Left ventricle myocardium inferior (tissue), 1 donor: ENCODE measurements at places on chromosomes 5 and 9. TPM values are rescaled to one million over a fixed set of nuclear protein-coding genes. Genes with fewer than 3 reads are reported as not detected.

LCN15 gene
- total RNA-seq: 0.41 TPM

DNA sequence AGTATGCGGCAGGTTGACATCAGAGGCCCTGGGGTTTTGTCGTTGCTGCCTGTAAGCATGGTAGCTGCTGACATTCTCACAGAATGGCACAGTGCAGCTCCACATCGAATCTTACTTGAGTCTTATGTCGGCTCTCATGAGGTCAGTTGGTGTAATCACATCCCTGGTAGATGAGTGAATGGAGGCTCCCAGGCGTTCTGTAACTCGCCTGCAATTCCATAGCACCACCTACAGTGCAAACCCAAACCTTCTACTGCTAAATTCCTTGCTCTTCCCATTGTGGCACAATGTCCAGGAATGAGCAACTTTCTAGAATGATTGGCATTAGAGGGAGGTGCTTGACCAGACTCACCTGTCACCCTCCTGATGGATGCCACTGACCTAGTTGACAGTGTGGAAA lies 578.4 kb downstream of the CCDC171 start:
- H3K36me3 ChIP-seq: no peaks in the 10 kb centered on the region
- DNase-seq: no peak
- H3K4me1 ChIP-seq: peaks cover 7% of the 10 kb centered on the region
- no peak overlapping the region for H3K27ac ChIP-seq
- no peak overlapping the region for H3K4me3 ChIP-seq

DNA sequence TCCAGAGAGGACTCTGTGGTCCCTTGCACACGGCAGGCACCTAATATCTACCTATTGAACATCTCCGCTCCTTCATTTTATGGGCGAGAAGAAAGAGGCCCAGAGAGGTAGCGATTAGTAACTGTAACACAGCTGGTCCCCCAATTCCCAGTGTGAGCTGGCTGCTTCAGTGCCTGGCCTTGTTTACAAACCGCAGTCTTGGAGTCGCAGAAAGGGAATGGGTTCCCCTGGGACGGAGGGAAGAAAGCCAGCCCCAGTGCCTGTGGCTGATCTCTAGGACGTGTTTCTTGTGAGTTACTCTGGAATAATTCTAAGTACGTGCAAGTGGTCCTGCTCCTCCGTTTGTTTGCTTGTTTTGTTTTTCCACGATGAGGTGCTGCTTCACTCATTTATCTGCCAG lies 52.0 kb downstream of the CFAP77 start:
- no peaks in the 10 kb centered on the region for H3K36me3 ChIP-seq
- no peaks in the 10 kb centered on the region for H3K4me1 ChIP-seq
- DNase-seq: no peak
- no peak overlapping the region for H3K27ac ChIP-seq

GRCh38 chr9:126228111-126228780 lies 98.4 kb upstream of the MVB12B start:
- no peak overlapping the region for H3K27ac ChIP-seq
- H3K4me3 ChIP-seq: no peak overlapping the region
- peaks cover 73% of the 10 kb centered on the region for H3K27me3 ChIP-seq
- H3K36me3 ChIP-seq: no peaks in the 10 kb centered on the region
- DNase-seq: no peak

- H3K27me3 ChIP-seq: no peaks in the 10 kb centered on the region
- peaks cover 3% of the 10 kb centered on the region for H3K4me1 ChIP-seq
- no peak for DNase-seq
- H3K4me3 ChIP-seq: no peak overlapping the region
- H3K27ac ChIP-seq: no peak overlapping the region
These were observed 12.4 kb downstream of the CLPTM1L start for GRCh38 chr5:1332461-1333001.

GRCh38 chr9:122356627-122357026 lies 14.2 kb upstream of the PTGS1 start:
- no peak overlapping the region for H3K27ac ChIP-seq
- H3K4me1 ChIP-seq: no peaks in the 10 kb centered on the region
- H3K4me3 ChIP-seq: no peak overlapping the region
- no peaks in the 10 kb centered on the region for H3K36me3 ChIP-seq
- DNase-seq: no peak

- no peak for DNase-seq
- H3K27me3 ChIP-seq: no peaks in the 10 kb centered on the region
- peaks cover 41% of the 10 kb centered on the region for H3K4me1 ChIP-seq
These were observed 32.9 kb upstream of the TRIO start for GRCh38 chr5:14110196-14110595.

DNA sequence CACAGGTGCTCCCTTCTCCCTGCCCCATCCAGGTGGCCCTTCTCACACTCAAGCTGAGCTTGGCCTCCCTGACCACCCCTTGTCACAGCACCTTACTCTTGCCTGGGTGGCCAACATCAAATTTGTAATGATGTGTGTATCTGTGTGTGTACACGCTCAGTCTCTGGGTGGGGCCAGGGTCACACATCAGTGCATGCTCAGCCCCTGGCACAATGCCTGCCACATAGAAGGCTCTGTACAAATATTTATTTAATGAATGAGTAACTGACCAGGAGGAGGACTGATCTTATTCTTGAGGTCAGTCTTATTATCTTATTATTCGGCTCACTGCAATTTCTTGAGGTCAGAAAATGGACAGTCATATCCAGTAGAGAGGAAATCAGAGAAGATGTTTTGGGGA lies 41.3 kb upstream of the HAND1 start:
- DNase-seq: no peak
- no peak overlapping the region for H3K4me3 ChIP-seq
- H3K27ac ChIP-seq: no peak overlapping the region
- no peaks in the 10 kb centered on the region for H3K36me3 ChIP-seq
- peaks cover 74% of the 10 kb centered on the region for H3K27me3 ChIP-seq
